ENCODE measurements at places on chromosomes 6 and 20.
A peak's percentile ranks its signal among the peaks of the same experiment; 100 is the strongest.

- DNase-seq: no peak
Measured at GRCh38 chr6:154012852-154013251, 26.2 kb upstream of the OPRM1 start.

DNA sequence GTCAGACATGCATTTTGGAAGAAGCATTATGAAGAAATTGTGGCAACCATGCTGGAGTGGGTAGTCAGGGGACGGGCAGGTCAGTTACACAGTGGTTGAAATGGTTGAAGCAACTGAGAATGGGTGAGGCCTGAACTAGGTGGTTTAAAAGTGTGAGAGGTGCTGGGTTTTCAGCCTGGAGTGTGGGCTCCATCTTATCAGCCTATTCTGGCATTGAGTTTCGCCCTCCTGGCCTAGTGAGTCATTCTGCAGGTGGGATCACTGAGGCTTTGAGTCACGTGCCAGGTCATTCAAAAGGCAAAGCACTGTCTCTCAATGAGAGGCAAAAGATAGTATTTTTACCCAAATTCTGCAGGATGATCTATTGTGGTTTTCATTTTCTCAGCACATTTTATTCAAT is 181.9 kb upstream of the CHD6 start:
- no peak for DNase-seq

- peak; percentile 34 for DNase-seq
Measured at GRCh38 chr6:41439524-41440418, 104.4 kb downstream of the NCR2 start.

DNA sequence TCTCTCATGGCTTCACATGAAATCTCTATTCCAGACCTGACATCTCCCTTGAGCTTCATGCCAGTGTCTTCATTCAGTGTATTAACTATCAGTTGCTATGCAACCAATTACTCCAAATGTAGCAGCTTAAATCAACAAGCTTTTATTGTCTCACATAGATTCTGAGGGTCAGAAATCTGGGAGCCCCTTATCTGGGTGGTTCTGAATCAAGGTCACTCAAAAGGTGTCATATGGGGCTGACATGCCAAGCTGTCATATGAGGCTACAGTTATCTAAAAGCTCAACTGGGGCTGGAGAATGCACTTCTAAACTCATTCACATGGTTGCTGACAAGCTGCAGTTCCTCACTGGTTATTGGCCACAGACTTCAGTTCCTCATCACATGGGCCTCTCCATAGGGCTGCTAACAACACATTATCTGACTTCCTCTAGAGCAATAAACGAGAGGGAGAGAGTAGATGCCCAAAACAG is 7.3 kb upstream of the CGA start:
- DNase-seq: no peak

DNA sequence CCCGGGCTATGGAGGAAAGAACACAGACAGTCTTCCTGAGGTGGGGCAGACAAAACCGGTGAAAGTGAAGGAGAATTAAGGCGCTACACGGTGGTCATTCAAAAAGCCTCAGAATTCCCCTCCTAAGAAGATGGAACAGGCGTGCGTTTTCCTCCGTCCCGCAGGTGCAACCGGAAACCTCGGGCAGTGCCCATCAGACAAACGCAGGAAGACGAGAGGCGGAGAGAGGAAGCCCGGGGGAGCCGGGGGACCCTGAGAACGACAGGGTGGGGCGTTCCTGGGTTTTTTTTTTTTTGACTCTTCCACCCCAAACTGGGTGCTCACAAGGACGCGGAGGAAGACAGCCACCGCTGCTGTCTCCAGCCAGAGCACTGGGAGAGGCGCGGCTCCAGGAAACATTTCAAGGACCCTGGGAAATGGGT is 25.4 kb downstream of the TTLL2 start:
- no peak for DNase-seq

DNA sequence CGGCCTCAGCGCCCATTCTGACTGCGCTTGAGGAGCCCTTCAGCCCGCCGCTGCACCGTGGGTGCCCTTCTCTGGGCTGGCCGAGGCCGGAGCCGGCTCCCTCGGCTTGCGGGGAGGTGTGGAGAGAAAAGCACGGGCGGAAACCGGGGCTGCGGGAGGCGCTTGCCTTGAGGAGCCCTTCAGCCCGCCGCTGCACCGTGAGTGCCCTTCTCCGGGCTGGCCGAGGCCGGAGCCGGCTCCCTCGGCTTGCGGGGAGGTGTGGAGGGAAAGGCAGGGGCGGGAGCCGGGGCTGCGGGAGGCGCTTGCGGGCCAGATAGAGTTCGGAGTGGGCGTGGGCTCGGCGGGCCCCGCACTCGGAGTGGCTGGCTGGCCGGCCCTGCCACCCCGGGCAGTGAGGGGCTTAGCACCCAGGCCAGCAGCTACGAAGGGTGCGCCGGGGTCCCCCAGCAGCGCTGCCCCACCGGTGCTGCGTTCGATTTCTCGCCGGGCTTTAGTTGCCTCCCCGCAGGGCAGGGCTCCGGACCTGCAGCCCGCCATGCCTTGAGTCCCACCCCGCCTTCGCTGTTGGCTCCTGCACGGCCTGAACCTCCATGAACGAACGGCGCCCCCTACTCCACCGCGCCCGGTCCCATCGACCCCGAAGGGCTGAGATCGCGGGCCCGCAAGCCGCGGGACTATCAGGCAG is 45.7 kb upstream of the MCUR1 start:
- DNase-seq: no peak

GRCh38 chr20:36601540-36601939 is 4.0 kb upstream of the RAB5IF start:
- DNase-seq: no peak

- no peak for DNase-seq
Measured at GRCh38 chr20:24485981-24486380, 16.6 kb downstream of the SYNDIG1 start.

DNA sequence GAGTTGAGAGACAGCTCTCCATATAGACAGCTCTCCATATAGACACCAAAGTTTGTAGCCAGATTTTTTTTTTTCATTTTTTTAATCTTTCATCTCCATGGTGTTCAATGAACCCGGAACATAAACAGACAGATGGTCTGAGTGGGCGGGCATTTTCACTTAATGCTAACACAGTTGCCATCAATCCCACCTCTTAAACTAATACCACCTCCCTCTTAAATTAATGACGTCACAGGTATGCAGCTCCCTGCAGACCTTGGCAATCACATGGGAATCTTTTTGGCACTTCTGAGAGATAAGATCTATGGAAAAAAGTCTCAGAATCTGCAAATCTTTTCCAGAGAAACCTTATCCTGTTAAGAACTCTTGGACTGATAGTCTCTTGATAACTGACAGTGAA is 43.2 kb downstream of the PFDN4 start:
- DNase-seq: no peak

GRCh38 chr20:59377842-59378241 is 77.4 kb downstream of the EDN3 start:
- no peak for DNase-seq

DNA sequence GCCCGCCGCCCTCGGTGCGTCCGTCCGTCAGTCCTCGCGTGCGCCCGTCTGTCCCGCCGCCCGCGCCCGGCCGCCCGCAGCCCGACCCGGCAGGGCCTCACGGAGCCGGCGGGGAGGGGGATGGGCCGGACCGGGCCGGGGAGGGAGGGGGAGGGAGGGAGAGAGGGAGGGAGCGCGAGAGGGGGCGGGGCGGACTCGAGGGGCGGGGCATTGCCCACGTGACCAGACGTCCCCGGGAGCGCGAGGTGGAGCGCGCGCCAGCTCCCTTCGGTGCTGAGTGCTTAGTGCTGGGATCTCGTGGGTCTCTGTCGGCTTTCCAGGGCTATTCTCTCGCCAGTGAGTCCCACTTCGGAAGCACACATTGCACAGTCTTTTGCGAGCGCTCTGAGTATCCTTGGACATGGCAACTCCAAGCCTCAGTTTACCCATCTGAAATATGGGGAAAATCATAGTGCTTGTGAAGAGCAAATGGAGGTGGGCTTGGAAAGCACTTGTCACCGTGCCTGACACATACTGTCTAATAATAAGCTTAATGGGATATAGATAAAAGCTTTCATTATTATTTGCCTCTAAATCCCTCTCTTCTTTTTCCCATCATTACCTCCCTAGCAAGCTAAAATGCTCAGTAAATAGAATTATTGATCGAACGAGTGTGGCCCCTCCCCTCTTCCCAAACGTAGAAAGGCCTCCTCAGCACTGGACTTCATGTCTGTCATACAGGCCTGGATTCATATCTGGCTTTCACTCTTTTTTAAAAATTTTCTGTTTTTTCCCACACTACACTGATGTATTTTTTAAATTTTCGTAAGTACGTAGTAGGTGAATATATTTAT is at the start of gene NCOA6:
NCOA6 (minus strand) TSS at position 122 of the 833 bp plus-strand sequence. CDS start 43,296 bp downstream, outside the sequence.
- peak; percentile 89 for DNase-seq

DNA sequence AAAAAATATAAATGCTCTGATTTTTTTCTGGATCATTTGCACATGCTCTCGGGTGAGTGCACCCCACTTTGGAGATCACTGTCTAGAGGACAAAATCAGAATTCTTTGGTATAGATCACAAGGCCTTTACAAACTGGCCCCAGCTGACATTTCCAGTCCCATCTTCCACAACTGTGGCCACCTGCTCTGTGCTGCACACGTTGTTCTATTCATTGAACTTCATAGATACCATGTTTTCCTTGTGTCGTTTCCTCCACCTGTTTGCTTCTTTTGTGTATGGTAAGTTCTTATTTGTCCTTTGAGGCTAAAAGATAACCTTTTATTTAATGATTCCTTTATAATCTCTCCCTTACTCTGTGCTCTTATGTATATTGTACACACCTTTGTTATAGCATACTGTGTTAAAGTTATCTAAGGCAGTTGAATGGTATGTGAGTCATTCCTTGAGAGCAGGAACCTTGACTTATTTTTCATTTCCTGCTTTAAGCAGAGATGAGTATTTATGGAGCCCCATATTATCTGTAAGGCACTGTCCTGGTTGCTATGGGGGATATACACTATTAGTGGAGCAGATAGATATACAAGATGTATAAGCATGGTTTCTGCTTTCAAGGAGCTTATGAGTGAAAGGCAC is 12.0 kb upstream of the SLC17A5 start:
- no peak for DNase-seq

DNA sequence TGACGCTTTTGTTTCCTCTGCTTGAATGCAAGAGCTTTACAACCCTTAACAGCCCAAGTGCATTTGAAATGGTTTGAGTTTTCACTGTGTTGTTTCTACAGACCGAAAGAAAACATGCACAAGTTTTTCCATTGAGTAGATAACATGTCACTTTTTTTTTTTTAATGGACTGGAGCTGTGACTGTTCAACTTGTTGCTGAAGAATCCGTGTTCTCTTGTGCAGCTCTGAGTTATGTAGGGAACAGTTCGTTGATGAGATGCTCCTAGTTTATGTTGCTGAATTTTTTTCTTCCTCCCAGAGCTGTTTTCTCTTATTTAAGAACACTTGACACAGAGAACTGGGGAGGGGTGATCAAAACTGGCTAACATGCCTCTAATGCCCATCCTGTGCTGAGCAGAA is 89.3 kb downstream of the DTD1 start:
- no peak for DNase-seq

- no peak for DNase-seq
Measured at GRCh38 chr6:38906582-38906981, 142.0 kb upstream of the GLP1R start.

- DNase-seq: peak; percentile 88
Measured at GRCh38 chr6:31660381-31661261, at the start of gene C6orf47. C6orf47 (minus strand) TSS chr6:31660778; CDS start chr6:31659947, 831 bp downstream.

- no peak for DNase-seq
Measured at GRCh38 chr6:15063253-15063853, 182.5 kb upstream of the JARID2 start.

DNA sequence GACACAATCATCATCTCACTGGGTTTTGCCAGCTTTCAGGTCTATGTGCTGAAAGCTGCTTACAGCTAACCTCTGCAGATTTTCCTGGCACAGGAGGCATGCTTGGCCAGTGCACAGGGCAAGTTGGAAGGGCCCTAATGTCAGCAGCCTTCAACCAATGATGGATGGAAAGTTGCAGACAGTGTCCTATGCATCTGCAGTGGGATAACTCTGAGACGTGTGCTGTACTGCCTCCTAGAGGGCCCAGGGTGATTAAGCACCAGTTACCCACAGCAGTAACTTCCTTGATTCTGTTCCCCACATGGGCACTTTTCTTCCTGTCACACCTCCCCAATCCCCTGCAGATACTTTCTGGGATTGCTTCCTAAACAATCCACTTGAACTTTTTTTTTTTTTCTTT is 38.6 kb downstream of the OVOL2 start:
- DNase-seq: peak; percentile 73

DNA sequence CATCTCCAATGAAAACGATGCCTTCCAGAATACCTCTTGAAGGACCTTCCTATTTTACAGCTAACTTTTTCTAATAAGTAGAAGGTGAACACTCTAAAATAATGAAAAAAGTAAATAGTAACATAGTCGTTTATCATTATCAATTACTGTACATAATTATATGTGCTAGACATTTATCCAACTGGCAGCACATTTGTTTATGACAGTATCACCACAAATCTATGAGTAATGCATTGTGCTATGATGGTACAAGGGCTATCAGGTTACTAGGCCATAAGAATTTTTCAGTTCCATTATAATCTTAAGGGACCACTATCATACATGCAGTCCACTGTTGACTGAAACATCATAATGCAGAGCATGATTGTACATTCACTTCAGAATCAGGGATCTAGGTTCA is 68.4 kb downstream of the ATG5 start:
- no peak for DNase-seq

DNA sequence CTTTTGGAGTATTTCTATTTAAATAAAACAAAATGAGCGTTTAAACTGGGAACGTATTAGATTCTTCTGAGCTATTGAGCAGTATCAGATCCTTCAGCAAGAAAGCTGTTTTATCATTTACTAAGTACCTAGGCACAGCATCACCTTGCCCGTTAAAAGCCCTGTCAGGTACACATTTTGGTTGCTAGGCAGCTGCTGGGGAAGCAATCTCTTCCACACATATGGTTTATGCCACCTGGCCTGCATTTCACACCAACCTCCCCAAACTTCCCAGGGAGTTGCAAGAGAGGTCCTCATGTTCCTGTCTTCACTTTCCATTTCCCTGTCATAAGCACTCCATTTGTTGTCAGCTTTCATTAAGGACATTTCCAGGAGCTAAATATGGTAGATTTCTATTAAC is 400.1 kb downstream of the PLCB1 start:
- DNase-seq: no peak

- no peak for DNase-seq
Measured at GRCh38 chr6:106924694-106925523, 49.6 kb downstream of the CD24 start.

- DNase-seq: peak; percentile 88
Measured at GRCh38 chr20:41316602-41317545, 657 bp downstream of the ZHX3 start.

DNA sequence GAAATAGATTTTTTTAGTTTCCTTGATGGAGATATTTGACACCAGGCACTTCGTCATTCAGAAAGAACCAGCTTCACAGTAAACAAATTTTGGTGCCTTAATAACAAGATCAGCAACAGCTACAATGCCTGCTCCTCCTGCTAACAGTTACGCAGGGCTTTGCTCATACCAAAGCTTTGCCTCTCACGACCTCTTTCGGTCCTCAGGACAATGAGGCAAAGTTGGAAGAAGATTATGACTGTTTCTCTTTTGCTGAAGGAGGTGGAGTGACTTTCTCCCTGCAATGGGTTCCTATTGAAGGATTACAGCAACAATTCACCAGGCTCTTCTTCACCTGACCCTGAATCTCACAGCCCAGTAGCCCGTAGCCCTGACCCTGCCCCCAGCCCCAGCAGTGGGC is 440.1 kb downstream of the PREX1 start:
- no peak for DNase-seq

Data from germinal center (tissue), 1 donor.